ENCODE measurements at places on chromosomes 11 and 22.

- no peak for DNase-seq
These were observed 322.7 kb upstream of the PLET1 start for GRCh38 chr11:112583261-112583893.

DNA sequence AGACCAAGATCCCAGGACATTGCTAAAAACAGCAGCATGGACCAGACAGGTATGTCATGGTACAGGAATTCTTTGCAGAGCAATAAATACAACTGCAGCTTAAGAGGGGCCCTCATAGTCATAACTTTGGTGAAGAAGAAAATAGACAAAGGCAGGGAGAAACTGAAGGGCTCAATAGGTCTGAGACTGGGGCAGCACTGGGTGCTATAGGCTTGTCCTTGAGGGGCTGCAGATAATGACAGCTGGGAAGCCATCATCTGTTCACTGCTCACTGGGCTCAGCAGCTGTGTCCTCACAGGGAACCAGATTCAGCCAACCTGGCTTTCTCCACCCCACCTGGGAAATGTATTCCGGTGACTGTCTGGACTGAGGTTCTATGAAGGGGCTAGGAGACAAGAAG is 68.4 kb downstream of the ZNF280B start:
- DNase-seq: no peak

GRCh38 chr11:19117760-19118097 is 761 bp downstream of the ZDHHC13 start:
- no peak for DNase-seq

- DNase-seq: no peak
These were observed 9.6 kb downstream of the KRTAP5-5 start for GRCh38 chr11:1639102-1639620.

GRCh38 chr11:100882957-100883356 is 195.9 kb downstream of the ARHGAP42 start:
- no peak for DNase-seq

DNA sequence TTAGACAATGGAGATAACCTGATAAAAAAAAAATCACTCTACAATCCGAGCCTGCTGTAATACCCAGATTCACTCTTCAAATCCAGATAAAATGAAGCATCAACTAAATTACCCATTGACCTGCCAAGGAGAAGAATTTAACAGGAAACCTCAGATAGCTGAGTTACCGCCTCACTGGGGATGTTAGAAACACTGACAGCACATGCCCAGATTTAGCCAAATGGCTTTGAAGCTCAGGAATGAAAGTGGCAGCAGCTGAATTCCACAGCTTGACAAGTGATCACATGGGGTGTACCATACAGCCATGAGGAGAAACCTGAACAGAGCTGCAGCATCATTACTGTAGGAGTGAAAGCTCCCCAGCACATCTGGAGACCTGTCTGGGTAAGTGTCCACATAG is 807.6 kb downstream of the DLG2 start:
- no peak for DNase-seq

DNA sequence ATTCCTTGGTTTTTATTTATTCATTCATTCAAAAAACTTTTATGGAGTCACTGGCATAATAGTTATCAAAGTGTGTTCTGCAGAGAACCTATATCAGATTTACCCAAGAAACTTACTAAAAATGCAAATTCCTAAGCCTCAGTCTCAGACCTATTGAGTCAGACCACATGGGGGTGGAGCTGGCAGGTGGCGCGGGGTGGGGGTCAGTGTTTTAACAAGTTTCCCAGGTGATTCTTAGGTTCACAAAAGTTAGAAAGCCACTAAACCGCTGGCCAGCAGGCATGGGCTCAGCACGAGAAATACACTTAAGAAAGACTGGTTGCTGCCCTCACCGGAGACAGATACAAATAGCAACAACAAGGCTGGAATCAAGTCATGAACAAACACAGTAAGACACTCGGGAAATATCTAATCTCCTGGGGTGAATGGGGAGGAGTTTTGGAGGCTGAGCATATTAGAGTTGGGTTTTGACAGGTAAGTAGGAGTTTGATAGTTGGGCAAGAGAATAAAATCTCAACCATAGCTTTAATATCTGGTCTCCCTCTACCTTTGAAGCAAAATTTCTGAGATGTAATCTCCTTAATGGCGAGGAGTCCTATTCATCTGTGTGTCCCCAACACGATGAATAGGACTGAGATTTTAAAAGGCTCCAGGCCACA is 167.5 kb upstream of the NECTIN1 start:
- no peak for DNase-seq

DNA sequence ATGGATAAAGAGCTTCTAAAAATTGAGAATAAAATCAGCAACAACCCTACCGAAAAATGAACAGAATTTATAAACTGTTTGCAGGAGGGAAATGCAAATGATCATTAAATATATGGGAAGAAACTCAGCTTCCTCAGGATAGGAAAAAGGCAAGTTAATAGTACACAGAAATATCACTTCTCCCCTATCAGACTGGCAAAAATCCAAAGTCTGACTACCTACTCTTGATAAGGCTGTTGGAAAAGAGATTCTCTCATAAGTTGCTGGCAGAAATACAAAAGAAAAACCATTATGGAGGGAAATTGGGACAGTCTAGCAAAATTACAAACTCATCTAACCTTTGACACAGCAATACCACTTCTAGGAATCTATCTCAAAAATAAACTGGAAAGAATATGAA is 100.9 kb upstream of the LDLRAD3 start:
- DNase-seq: no peak

DNA sequence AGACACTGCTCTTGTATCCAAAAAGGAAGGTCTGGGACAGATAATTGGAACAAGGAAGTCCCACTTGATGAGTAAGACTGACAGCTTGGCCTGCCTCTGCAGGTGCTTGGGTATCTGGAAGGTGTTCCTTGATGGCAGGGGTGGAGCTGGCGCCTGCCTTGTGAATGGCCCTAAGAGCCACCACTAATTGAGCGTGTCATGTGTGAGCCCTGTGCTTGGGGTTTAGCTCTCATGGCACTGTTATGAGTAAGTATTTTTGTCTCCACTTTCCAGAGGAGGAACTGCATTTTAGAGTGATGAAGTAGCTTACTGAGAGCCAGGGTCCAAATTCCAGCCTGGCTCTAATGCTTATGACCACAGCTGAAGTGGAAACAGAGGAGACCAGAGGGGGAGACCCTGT is 71.2 kb upstream of the NECTIN1 start:
- DNase-seq: no peak

DNA sequence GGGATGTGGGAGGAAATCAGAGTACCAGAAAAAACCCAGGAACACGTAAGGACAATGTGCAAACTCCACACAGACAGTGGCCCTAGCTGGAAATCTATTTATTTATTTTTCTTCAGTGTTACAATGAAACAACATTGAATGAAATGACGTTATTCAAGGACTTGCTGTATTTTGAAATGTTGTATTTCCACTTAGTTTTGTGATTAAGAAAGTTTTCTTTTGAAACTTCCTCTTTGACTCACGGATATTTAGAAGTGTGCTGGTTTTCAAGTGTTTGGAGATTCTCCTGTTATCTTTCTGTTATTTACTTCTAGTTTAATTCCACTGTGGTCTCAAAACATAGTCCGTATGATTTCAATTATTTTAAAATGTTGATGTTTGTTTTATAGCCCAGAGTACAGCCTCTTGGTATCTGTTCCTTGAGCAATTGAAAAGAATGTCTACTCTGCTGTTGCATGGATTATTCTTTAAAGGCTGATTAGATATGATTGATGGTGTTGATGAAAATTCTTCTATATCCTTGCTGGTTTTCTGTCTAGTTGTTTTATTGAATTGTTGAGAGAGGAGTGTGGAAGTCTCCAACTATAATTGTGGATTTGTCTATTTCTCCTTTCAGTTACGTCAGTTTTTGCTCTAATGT is 141.0 kb downstream of the ARHGAP20 start:
- no peak for DNase-seq

DNA sequence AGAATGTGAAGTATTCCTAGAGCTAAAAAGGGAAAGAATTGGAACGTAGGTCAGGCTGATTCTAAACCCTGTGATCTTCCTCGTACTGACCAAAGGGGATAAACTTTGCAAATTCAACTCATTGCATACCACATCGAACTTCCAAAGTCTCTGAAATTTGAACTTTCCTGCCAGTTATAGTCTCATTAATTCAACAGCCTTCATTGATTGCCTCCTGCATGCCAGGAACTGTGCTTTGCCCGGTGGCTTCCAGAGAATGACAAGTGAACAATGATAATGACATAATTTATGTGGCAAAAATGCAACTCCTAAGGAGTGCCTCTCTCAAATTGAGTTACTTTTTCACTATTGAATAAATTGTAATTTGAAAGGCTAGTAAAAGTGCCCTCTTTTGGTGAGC is 107.7 kb upstream of the LDLRAD3 start:
- DNase-seq: no peak

DNA sequence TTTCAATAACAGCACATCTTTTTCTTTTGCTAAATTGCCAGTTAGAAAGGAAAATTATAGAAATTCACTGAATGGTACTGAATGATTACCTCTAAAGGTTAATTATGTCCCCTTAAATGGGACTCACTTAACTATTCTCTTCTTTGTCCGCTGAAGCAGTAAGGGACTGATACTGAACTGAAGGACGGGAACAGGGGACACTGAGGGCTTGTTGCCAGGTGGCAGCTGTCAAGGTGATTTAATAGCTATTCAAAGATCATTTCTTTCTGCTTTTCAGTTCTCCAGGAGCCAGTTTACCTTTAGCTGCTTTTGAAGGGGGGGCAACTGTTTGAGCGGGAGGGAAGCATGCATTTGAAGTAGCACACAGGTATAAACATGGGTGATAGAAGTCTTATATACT is 325.4 kb upstream of the CCDC90B start:
- DNase-seq: no peak

DNA sequence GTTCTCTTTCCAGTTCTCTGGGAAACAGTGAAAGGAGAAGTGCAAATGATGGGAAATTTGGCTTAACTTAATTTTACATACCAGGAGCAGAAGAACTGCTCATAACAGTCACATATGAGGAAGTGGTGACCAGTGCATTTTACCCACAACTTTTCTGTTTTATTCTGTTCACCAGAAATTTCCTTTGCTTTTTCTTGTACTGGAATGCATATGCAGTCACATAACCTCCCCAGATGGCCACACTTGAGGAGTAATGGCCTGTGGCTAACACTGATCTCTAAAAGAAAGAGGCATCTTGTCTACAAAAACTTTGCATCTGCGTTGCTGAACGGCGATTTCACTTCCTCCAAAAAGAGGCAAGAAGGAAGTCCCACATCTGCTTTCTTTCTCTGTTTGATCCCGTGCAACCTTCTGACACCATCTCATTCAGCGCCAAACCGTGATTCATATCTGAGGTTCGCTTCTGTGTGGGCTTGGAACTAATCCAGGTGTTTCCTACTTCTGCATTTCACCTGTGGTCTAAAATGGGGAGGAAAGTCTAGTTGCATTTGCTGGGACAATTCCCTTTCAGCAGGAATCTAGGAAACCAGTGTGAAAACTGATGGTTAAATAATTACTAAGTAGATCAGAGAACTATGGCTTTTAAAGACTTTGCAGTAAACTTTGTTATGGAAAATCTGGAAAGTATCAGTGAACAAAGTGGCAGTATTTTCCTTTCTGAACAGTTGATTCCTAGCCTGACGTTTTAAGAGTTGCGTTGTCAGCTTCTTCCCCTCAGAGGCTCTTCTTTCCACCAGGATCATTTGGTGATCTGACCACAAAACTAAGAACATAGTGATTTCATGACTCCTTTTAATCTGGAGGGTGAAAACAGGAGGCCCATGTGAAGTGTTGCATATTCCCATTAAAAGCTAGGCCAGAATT is 4.2 kb upstream of the MPEG1 start:
- DNase-seq: no peak

DNA sequence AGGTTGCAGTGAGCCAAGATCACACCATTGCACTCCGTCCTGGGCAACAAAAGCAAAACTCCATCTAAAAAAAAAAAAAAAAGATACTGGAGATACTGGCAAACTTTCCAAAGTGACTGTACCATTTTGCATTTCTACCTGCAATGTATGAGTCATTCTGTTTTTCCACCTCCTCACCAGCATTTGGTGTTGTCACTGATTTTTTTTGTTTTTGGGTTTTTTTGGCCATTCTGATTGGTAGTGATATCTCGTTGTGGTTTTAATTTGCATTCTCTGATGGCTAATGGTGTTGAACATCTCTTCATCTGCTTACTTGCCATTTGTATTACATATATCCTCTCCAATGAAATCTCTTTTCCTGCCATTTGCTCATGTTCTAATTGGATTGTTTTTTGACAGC is 12.0 kb upstream of the RBX1 start:
- no peak for DNase-seq

- no peak for DNase-seq
These were observed 15.2 kb downstream of the SMC1B start for GRCh38 chr22:45398214-45398613.

- no peak for DNase-seq
These were observed 6.4 kb upstream of the TESMIN start for GRCh38 chr11:68757711-68758110.

DNA sequence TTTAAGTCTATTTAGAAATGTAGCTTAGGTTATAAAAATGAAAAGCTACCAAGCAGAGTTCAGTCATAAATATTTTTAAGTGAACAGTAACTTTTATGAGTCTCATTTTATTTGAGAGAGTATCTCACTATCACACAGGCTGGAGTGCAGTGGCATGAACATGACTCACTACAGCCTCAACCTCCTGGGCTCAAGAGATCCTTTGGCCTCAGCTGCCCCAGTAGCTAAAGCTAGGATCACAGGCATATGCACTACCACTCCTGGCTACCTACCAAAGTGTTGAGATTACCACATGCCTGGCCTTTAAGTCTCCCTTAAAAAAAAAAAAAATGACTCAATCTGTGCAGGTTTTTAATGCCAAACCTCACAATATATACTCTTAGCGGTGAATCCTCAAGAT is 34.7 kb upstream of the CLNS1A start:
- DNase-seq: no peak

DNA sequence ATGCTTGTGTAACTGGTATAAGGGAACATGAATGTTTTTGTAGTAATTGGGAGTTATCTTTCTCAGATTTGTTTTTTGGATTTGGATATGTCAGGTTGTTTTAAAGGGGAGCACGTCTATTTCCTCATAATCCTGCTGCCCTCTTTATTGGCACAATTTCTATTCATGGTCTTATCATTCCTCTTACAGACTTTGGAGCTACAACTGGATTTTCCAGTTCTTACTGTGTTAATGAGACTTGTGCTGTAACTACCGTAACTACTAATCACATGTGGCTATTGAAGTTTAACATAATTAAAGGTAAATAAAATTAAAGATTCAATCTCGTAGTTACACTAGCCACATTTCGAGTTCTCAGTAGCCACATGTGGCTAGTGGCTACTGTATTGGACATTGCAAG is 1.9 kb downstream of the FDX1 start:
- DNase-seq: no peak
